ENCODE measurements at places on chromosomes 4 and X.

DNA sequence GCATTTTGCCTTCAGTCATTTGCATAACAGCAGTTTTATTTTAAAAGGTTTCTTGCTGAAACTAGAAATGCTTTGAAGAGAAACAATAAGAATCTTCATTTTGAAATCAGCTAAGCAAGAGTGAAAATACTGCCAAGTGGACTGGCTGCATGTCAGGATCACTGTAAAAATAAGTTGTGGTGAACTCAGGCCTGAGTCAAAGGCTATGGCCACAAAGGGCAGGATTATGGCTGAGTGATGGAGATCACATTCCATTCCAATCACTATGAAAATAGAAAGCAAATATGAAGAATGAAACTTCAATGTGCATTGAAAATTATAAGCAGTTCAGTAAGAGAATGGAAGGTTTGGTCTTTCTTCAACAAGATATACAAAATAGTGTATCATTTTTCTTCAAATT lies 224.5 kb downstream of the PCDH18 start:
- DNase-seq: no peak

DNA sequence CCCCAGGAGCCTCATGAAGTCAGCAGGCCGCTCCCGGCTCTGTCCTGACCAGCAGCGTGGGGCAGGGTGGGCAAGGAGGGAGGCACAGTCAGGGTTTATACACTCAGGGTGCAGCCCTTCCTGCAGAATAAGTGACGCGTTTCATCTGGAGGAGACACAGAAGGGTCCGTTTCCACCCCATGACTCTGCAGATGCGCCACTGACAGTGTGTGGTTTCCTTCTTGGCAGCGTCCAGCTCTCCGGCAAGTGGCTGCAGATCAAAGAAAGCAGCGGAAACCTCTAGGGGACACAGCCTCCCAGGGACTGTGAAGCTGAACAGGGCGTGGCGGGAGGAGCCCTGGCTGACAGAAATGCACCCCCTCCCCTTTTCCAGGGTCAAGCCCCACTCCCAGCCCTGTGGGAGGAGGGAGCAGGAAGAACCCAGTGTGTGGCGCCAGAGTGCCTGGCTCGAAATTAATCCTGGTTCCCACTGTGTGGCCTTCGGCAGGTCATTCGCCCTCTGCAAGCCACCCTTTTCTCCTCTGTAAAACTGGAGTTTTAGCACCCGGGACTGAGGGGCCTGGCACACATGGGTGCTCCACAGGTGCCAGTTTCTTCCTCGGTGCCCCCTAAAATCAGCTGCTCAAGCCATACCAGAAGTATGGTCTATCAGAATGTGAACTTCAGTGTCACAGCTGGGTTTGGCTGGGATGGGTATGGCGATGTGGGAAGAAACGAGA lies 17.3 kb upstream of the TBC1D14 start:
- no peak for DNase-seq

DNA sequence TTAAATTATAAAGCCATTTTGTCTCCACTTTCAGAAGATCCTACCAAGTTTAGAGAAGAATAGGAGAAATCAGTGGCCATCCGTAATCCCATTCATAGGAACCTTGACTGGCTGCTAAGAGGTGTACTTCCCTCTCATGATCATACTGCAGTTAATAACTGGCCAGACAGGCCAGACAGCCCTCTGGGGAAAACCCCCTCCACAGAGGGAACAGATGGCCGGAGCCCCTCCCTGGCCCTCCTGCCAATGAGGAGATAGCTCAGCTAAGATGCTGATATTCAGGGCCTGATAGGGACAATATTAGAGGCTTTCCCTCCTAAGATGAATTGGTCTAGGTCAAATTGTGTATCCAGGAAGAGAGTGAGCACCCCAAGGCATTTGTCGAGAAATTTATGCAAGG lies 200.0 kb upstream of the MAOA start:
- DNase-seq: no peak

GRCh38 chrX:153740631-153741222 lies 16.1 kb downstream of the ABCD1 start:
- no peak for DNase-seq

DNA sequence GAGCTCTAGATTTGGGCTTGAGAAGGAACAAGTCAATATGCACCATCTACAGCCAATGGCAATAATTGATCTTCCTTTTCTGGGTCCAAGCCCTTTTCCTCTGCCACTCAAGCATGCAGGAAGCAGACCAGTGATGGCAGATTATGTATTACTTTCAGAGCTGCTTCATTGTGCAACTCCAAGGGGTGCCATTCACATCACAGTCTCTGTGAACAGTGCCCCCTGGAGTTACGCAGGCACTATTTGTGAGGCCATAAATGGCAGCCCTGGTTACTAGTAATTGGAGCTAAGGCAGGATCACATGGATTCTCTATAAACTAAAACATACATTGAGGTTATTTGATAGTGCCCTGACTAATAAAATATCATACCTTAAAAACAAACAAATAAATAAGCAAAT lies 313.4 kb upstream of the SLC7A11 start:
- DNase-seq: no peak

GRCh38 chr4:25817059-25817681 lies 45.6 kb downstream of the SEL1L3 start:
- DNase-seq: no peak

GRCh38 chr4:150371869-150372268 lies 210.1 kb upstream of the MAB21L2 start:
- DNase-seq: no peak

GRCh38 chrX:72368796-72369195 lies 63.1 kb upstream of the CITED1 start:
- no peak for DNase-seq

DNA sequence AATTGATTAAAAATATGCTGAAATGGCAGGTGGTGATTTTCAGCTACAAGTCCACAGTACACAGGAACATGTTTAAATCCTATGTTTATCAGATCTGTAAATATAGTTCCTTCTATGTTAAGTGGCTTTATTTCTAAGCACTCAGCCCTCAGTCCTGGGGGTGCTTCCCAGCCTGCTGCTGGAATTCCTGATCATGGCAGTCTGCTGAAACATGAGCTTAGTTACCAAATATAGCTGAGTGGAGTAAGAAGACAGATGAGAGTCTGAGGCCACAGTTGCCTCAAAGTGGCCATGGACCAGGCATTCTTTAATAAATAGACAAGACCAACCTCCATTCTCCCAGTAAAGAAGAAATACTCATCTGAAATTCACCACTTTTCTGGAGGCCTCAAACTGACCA lies 17.1 kb upstream of the DDX60 start:
- no peak for DNase-seq

DNA sequence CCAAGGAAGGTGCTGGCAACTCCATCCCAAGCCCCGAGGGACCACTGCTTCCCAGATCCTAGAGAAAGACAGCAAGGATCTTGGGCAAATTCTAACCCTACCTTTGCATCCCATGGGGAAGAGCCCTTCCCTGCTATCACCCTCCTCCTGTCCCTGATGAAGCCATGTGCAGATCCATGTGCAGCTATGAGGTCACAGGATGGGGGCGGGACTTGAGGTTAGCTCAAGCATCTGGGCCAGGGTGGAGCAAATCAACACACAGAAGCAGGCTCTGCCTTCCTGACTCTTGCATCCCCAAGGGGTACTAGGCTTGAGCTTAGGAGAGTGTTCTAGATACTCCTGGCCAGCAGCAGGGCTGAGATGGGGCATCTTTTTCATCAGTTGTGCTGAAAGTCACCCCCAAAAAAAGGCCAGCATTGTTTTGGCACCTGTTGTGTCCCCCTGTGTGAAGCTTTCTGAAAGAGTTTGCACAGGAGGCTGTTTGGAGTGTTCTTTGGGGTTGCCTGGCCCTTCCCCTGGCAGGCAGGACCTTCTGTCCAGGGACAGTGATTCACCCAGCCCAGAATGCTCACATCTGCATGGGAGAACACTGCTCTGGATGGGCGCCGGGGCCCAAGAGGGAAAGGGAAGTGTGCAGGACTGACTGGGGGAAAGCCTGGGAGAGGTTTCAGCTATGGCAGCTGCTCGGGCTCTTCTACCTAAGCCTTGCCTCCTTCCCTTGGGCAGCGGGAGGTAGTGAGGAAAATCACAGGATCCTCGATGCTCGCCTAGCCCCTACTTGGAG lies 50.8 kb downstream of the PRPS1 start:
- DNase-seq: peak; percentile 33

GRCh38 chr4:78601013-78601412 lies 49.4 kb downstream of the ANXA3 start:
- DNase-seq: no peak

DNA sequence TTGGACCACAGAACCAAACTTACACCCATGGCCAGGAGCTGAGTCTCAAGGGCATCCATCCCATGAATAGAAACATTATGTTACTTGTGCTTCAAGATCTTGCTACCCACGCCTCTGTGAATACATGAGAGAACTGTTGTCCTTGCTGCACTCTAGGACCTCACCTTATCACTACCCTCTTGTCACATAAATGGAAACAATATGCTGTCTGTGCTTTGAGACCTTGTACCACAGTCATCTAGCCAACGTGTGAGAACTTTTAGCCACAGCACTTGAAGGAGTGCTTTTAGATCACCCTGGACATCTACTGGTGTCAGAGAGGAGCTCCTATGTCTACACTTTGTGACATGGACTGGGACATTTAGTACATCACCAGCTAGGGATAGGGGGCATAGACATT lies 30.7 kb upstream of the HUWE1 start:
- no peak for DNase-seq

GRCh38 chr4:143351774-143352451 lies 15.2 kb downstream of the GAB1 start:
- no peak for DNase-seq

DNA sequence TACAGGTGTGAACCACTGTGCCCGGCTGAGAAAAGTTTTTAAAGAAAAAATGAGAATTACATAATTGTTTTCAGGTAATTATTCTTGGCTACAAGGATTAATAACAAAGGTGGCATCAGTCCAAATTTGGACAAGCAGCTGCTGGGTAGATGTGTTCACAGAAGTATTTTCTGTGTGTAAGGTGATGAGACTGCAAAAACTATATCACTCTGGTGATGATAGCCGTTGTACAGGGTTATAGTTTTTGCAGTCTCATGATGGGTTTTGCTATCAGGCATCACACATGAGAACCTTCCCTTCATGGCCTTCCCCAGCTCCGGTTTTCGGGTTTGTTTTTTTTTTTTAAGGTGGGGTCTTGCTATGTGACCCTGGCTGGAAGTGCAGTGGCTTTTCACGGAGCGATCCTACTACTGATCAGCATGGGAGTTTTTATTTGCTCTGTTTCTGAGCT lies 5.1 kb upstream of the SLC10A3 start:
- no peak for DNase-seq

DNA sequence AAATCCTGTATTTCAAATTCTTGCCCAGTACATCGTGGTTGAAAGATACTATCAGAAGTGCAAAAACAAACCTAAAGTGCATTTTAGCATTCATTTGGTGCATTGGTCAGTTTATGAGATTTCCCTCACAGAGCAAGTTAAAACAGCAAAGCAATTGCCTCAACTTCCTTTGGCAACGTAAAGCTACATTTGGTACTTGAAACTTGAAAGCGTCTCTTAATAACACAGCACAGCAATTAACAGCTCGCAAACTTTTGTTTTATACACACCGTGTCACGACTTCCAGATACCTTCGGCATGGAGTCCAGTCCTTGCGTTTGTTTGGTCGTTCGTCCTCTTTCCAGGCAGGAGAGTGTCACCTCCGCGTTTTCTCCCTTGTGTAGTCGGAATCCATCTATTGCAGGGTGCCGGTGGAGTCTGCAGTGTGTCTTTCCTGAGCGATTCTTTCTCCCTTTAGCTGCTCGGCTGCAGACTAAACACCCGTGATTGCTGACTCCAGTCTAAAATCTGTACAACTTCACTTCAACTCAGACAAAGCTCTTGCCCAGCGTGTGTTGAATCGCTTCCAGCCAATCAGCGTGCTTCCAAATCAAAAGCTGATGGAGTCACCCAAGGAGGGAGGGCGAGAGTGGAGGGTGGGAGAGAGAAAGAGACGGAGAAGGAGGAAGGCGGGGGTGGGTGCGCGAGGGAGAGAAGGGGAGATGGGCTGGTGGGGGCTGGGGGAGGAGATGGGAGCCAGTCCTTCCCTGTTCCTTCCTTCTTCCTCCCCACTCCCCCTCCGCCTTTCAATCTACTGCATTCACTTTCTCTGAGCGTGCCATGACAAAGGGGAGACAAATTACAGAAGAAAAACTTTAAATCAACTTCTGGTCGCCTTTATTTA lies at the start of gene PCDH18:
TSS of gene PCDH18 (minus strand) at position 509 of the 883 bp plus-strand sequence. CDS start at position 103, 406 bp downstream.
- no peak for DNase-seq

DNA sequence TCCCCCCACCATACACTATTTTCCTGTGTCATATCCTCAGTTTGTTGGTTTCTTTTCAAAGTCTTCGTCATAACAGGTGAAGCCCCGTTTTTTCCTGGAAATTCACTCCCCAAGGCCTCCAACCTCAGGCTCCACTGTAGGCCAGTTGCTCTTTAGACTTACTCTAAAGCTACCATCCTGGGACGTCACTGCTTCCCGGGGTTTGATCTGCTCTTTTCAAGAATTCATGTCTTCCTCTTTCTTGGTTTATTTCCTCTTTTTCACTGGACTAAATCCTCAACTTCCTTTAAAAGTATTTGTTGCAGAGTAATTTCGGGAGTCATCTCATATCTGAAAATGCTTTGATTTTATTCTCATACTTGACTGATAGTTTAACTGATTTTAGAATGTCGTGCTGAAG lies 6.5 kb upstream of the SERTM2 start:
- no peak for DNase-seq

DNA sequence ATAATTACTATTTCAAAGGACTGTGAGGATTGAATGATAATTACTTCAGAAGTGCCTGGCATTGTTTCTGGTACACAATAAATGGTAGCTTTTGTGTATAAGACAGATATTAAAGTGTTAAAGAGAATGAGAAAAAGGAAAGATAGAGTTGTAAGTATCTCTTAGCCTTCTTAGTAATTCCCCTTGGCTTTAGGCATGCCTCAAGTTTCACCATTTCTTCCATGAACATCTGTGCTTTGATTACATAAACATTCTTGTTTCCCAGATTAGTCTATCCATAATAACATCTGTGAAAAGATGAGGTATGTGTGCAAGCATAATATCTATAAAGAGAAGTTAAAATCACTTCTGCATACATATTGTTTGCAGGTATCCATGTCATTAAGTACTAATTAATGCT lies 230.9 kb upstream of the TEX13A start:
- no peak for DNase-seq

DNA sequence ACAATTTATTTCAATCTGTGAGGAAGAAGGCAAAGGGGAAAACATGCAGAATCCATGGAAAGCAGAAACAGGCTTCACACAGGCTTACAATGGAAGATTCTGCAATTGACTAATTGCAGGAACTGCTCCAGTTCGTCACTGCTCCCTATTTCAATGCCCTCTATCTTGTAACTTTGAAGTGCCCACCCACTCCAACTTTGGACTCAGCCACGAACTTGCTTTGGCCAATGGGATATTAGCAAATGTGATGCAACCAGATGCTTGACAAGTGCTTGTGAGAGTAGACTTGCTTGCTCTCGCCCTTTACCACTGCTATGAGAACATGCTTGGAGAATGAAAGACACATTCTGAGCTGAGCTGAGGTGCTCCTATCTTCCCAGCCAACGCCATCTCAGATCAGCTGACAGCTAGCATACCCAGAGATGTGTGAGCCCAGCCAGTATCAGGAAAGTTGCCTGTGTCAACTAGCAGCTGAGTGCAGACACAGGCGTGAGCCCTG lies 105.7 kb upstream of the PTCHD1 start:
- no peak for DNase-seq

Measured in stimulated activated CD4-positive, alpha-beta T cell treated with anti-CD3 and anti-CD28 coated beads, Interleukin-12 subunit alpha, Interleukin-12 subunit beta, amount 100 ng/mL, for 4 hours (primary cell).